ENCODE measurements at places on chromosomes 12 and 14.

DNA sequence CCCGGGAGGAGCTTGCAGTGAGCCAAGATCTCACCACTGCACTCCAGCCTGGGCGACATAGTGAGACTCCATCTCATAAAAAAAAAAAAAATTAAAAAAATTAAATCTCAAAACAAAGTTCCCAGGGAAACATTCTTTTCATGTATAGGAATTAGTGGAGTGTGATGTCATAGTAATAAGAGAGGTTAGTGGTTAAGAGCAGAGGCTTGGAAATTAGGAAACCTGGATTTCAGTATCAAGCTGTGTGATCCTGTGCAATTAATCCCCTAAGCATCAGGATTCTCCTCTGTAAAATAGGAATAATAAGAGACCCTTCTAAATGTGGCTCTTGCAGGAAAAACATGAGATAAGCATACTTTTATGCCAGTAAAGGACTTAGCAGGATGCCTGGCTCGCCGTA, 3.1 kb upstream of the TXNRD1 start:
- DNase-seq: no peak

GRCh38 chr12:32226768-32227167, 120.1 kb downstream of the BICD1 start:
- no peak for DNase-seq

DNA sequence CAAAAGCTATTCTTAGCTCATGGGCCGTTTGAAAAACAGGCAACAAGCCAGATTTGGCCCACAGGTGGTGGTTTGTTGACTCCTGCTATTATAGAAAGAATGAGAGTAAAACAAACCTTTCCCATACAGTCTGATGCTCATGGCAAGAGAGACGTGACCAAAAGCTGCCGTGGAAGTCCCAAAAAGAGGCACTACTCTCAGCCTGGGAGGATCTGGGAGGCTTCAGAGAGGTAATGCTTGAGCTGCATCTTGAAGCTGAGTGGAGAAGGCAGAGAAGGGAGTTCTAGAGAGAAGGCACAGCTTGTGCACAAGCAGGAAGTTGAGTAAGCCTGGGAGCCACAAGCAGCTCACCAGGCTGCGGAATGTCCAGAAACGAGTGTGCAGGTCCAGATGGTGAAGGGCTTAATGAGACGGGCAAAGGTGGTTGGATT, 9.6 kb downstream of the PLXNC1 start:
- no peak for DNase-seq

DNA sequence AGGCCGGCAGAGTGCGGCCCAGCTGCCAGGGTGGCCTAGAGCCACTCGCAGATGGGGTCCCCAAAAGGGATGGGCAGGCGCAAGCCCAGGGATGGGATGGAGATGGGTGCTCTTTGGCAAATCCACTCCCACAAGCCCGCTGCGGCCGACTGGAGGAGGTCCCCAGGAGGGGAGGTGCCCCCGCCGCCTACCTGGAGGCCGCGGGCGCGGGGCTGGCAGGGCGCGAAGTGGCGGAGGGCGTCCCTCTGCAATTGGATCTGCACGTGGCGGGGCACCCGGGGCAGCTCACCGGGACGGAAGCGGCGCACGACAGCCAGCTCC, 730 bp downstream of the PPP1R3E start:
- no peak for DNase-seq

GRCh38 chr12:115756271-115756670, 521.2 kb downstream of the MED13L start:
- no peak for DNase-seq

GRCh38 chr12:70305794-70306193, 60.3 kb upstream of the KCNMB4 start:
- DNase-seq: no peak

- no peak for DNase-seq
These were observed 703.9 kb downstream of the FSCB start for GRCh38 chr14:43803076-43803689.

DNA sequence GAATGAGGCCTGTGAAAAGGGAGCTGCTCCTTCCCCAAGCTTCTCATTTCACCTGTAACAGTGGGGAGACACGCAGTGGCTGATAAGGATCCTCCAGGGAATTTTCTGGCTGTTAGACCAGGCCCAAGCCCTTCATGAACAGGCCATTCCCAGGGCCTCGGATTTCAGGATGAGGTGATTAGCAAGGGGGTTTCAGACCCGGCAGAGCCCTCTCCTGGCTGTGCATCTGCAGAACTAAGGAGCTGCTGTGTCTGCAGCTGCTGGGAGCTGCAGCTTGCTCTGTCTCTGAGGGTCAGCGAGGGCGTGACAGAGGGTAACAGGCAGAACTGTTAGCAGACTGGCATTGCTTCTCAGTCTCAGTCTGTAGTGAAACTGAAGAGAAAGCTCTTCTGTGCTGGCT, 110.4 kb downstream of the KCNA5 start:
- DNase-seq: no peak

DNA sequence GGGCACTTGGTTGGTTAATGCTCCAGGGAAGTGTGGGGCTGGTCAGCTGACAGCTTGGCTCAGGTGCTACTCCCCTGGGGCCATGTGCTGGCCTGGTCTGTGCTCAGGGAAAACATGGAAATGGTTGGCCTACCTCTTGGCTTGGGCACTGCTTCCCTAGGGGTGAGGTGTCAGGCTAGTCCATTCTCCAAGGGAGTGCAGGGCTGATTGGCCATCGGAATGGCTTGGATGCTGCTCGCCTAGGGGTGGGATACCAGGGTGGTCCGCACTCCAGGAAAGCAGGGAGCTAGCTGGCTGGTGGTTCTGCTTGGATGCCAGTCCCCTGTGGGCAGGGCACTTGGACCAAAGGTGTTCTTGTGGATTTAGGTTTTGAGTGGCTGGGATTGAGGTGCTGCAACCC, 245.7 kb downstream of the RAD51B start:
- no peak for DNase-seq

GRCh38 chr14:25537846-25538455, 488.0 kb upstream of the STXBP6 start:
- DNase-seq: peak; percentile 26

DNA sequence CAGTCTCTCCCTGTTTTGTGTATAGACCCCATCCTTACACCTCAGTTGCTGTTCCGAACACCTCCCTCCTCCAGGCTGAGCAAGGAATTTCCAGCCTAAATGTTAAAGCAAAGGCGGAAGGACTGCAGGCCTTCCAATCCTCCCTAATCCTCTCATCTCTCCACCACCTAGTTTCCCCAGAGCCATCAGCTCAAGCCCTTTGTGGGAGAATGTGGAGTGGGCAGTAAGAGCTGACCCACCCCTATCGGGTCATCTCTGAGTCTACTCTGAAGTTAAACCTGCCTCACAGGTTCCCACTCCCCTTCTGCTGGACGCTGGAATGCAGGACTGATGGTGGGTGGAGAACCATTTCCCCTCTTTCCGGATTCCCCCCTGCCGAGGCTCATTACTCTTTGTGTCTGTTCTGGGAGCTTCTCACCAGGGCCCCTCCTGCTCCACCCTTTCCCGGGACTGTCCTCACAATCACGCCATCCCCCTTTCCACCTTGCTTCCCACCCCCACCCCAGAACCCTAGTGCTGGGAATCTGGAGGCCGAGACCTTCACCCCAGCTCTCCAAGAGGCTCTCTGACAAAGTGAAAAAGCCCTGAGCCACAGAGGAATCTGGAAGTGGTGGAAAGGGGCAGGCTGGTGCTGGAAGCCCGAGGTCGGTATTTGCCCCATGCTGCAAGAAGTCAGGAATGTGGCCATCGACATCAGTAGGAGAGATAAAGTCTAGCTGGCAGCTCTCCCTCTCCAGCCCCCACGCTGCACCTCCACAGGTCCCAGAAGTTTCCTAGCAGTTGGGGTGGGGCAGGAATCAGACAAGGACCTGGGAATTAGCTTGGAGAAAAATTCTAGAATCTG, 3.3 kb upstream of the KRT18 start:
- DNase-seq: no peak

DNA sequence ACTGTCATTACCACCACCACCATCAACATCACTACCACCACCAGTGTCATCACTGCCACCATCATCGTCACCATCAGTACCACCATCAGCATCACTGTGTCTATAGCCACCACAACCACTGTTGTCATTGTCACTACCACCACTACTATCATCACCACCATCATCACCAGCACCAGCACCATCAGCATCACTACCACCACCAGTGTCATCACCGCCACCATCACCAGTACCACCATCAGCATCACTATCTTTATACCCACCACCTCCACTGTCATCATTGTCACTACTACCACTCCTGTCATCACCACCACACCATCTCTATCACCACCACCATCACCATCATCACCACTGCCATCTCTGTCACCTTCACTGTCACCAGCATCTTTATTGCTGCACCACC, 60.6 kb downstream of the BEGAIN start:
- DNase-seq: no peak

DNA sequence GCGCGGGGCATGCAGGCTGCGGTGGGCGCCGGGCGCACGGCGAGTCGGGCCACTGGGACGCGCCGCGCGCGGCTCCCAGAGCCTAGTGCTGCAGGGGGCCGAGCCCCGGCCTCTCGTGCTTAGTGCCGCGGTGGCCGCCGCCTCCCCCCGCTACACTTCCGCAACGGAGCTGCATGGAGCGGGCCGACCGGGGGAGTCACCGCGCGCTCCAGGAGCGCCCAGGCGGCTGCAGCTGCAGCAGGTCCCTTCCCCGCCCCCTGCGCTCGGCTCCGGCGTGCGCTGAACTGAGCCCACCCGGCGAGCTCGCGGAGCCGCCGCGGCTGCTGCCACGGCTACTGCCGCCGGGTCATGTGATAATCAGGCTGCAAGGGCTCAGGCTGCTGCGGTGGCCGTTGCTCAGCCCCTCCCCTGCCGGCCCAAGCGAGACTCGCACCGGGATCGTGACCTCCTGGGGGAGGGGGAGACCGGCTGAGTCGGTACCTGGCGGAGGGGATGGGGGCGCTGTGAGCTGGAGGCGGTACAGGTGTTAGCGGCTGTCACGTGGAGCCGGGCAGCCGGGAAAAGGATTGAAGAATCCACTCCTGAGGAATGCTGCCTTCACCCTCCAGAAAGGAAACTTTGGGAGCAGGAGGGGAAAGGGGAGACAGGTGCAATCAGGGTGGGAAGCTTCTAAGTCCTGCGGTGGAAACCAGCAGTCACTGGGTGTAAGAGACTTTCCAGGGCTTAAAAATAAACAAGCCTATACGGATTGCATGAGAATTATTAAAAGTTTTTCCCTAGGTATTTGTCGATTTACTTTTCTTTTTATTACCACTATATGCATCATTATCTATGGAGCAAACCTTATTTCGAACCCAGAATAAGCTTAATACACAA, at the start of gene PPM1H:
Gene PPM1H, minus strand, starts transcription at position 352 of the 876 bp plus-strand sequence. CDS start 414 bp downstream, outside the sequence.
- DNase-seq: peak; percentile 83

- DNase-seq: no peak
These were observed 11.5 kb upstream of the IL22 start for GRCh38 chr12:68264857-68265256.

- no peak for DNase-seq
These were observed 3.8 kb downstream of the ACSS3 start for GRCh38 chr12:81081726-81082125.

- DNase-seq: no peak
These were observed 18.1 kb downstream of the RAB21 start for GRCh38 chr12:71772735-71773134.

GRCh38 chr12:76003355-76003638, 28.3 kb downstream of the PHLDA1 start:
- DNase-seq: peak; percentile 16

DNA sequence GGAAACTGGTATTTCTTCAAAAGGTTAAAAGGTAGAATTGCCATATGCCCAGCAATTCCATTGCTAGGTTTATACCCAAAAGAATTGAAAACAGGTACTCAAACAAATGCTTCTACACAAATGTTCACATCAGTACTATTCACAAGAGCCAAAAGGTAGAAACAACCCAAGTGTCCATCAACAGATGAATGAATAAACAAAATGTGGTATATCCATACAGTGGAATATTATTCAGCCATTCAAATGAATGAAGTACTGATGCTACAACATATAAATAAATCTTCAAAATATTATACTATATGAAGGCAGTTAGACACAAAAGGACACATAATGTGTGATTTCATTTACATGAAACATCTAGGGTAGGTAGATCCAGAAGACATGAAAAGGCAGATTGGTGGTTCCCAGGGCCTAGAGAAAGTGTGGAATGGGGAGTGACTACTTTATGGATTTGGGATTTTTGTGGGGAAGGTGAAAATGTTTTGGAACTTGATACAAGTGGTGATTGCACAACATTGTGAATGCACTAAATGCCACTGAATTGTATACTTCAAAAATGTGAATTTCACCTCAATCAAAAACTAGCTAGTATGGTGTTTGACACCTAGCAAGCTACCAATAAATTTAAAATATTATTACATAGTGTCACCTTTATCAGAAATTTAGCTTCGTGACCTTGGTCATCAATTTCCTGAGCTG, 41.7 kb downstream of the LIN52 start:
- DNase-seq: no peak

GRCh38 chr14:89498878-89499277, 81.8 kb upstream of the FOXN3 start:
- no peak for DNase-seq

- no peak for DNase-seq
These were observed 120.3 kb downstream of the FBXL14 start for GRCh38 chr12:1474041-1474573.

DNA sequence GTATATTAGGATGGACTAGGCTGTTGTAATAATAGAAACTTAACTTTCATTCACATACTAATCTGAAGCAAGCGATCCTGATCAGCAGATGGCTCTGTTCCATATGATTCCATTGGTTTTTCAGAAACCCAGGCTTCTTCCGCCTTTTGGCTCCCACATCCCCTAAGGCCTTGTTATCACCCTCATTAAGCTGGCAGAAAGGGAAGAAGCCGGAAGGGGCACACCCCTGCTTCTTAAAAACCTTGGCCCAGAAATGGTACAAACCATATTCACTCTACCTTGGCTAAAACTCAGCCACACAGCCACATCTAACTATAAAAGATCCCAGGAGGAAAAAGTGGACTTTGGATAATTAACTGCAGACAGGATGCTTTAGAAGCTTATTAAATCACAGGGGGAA, 329.2 kb downstream of the PCNX1 start:
- peak; percentile 71 for DNase-seq

- DNase-seq: peak; percentile 61
These were observed 216.5 kb upstream of the RTL1 start for GRCh38 chr14:101119830-101120571.

GRCh38 chr14:94123868-94124267, 5.5 kb downstream of the IFI27L2 start:
- no peak for DNase-seq

DNA sequence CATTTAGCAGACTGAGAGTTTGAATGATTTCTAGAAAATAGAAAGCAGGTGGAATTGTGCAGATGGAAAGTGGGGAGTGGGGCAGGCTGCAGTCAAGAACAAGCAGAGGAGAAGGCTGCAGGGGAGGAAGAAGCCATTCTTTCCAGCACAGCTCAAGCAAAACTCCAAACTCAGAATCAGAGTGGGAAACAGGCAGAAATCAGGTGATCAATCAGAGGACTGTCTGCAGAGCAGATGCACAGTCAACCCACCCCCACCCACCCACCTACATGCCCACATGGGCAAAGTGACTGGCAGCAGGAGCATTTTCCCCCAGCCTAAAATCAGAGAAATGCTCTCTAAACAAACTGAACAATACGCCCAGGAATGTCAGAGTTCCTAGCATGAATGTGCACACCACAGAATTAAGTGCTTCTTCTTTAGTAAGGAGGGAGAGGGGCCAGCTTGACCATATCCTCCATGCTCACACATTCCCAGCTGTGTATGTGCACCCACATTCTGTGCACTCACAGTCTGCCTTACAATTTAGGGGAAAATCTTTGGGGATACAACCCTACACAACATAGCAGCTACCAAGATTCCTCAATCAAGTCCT, 194.1 kb upstream of the PLEKHA5 start:
- DNase-seq: no peak

GRCh38 chr14:22658946-22659345, 14.8 kb upstream of the OR6J1 start:
- DNase-seq: no peak

Data from SK-N-SH (cell line).